ENCODE measurements at places on chromosomes 2 and 18.

DNA sequence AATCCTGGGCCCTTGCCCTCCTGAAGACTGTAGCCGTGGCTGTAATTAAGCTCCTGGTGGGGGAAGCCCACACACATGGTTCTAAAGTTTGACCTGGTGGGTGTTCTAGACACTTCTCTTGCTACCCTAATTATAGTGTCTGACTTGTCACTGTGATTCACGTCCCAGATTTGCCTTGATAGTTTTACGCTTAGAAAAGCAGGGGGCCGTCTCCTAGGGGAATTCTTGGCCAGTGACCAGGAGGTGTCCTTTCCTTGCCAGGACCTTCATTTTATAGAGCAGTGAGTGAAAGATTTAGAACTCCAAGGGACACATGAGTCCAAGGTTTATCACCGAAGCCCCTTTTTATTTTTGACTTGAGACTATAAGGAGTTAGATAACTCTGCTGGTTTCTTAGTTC is 9.0 kb downstream of the TMEM214 start:
- DNase-seq, result peak; percentile 13

DNA sequence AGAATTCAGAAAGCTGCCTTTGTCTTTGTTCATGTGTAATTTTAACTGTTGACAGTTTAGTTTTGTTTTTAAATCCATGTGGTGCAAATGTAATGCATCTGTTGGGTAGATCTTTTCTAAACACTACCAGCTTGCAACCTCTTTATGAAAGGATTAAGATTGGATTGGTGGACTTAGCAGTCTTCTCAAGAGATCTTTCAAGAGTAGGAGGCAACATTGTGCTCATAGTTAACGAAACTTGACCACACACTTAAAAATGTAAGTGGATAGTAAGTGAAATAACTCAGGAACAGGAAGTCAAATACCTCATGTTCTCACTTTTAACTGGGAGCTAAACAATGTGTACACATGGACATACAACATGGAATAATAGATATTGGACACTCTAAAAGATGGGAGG is 579.0 kb downstream of the RIT2 start:
- DNase-seq, result no peak

DNA sequence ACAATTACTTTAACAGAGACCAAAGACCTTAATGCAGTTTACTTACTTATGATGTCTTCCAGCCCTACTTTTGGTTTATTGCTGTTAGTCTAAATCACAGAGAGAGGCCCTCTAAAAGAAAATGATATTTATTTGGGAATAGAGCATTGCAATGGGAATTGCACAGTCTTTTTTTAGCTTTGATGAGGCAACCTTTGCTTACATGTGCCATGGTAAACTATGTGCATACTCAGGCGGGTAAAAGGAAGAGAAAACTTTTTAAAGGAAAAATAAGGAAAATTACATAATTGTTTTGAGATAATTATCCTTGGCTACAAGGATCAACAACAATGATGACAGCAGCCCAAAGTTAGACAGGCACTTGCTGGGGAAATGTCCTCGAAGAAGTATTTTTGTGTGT is 78.6 kb downstream of the EFEMP1 start:
- no peak for DNase-seq

DNA sequence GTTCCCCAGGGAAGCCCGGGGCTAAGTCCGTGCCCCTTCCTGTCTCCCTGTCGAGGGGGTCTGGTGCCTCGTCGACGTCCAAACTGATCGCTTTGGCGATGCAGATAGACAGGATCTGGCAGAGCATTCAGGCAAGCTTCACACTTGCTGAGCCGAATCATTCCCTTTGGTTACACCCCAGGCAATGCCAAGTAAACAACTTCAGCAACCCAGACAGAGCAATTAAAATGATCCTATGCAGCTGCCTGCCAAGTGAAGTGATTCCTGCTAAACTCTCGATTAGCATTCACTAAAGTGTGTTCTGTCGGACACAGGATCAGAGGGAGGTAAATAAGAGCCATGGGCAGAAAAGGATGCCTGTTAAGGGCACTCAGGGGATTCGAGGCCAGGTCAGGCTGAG is 108.2 kb upstream of the RAB12 start:
- no peak for DNase-seq

- DNase-seq, result no peak
Measured at GRCh38 chr2:8219631-8220355, 462.1 kb upstream of the ID2 start.

- no peak for DNase-seq
Measured at GRCh38 chr2:179107737-179108136, 57.8 kb upstream of the CCDC141 start.

DNA sequence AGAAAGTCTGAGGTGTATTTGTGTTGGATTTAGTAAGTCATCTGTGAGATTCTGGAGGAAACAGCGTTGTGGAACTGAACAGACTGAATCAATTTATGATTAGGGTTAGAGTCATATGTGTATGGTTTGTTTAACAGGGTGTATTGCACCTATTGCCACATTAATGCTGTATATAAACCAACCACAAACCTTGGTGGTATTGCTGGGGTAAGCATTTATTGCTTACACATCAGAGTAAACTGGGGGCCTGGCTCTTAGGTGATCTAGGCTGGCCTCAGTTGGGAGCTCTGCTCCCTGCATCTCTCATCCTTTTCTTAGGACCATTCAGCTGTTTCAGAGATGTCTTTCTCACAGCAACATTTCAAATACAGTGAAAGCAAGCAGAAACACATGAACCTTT is 59.7 kb upstream of the GRB14 start:
- DNase-seq, result no peak
